ENCODE measurements at places on chromosomes 5 and 9.

- no peak for DNase-seq
Observed at GRCh38 chr9:115341426-115341825, 223.5 kb upstream of the TNC start.

DNA sequence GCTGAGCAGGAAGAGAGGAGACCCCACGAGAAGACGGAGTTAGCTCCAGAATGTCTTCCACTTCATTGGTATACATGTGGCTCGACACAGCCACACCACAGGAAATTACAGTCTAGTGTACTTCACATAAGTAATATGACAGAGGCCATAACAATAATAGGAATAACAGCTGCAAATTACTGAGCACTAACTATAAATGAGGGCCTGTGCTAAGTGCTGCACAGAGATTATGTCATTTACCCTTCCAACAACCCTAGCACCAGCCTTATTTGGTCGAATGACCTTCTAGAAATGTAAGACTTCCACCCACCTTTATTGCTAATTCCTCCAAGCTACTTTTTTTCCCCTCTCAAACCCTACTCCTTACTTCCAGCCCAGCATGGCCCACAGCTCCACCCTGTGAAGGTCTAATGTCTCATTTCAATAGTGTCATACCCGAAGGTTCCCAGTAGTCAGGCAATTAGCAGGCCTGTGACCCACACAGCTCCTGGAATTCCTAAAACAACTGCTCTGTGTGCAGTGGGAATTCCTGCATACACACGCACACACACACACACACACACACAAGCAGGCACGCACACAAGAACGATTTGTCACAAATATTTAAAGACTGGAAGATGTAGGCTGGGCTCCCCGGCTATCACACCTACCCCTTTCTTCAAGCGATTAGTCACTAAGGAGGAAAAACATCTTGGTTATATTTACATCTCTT is 134.5 kb downstream of the FRMD3 start:
- no peak for DNase-seq

DNA sequence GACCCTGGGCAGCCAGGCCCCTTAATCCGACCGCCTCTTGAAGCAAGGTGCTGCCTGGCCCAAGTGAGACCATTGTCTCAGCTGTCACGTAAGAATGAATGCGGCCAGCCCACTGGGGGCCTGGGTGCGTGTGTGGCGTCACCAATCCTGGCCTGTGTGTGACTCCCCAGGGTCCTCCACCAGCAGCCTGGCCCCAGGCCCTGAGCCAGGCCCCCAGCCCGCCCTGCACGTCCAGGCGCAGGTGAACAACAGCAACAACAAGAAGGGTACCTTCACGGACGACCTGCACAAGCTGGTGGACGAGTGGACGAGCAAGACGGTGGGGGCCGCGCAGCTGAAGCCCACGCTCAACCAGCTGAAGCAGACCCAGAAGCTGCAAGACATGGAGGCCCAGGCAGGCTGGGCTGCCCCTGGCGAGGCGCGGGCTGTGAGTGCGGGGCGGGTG is 124.2 kb downstream of the WNK2 start:
- no peak for DNase-seq

DNA sequence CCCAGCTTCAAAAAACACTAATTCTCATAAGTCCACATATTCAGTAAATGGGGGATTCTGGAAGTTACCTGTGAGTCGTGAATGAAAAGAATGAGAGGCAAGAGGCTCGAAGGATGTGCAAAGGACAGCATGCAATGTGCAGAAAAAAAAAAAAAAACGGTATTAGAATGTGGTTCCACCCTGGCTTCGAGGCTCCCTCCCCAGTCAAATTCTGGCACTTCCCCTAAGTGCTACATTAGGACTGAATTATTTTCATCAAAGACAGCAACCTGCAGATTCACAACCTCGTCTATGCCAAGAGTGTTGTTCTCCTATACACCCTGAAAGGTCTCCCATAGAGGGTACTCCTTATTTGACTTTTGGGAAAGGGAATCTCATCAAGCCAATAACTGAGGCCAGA is 16.5 kb downstream of the CAPSL start:
- DNase-seq: no peak

DNA sequence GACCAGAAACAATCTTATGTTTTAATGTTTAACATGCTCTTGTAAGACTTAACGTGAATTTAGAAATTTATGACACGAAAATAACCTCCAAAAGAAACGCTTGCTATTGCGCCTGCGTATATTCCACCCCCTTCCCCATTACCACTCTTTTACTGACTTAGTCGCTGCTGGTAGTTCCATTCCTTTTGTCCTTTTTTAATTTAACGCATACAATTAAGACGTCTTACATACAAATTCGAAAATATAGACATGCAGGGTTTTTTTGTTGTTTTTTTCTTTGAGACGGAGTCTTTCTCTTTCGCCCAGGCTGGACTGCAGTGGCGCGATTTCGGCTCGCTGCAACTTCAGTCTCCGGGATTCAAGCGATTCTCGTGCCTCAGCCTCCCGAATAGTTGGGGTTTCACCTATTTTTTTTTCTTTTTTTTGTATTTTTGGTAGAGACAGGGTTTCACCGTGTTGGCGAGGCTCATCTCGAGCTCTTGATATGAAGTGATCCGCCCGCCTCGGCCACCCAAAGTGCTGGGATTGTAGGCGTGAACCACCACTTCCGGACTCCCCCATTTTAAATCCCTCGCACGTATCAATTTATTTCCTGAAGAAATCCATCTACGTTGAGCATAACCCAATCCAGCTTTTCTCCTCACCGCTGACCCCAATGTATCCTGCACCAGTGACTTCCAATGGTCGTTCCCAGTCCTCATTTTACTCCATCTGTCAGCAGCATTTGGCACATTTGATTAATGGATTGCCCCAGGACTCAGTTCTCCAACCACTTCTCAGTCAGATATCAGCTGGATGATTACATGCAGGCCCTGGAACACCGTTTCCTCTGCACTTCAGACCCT is 684 bp upstream of the MED7 start:
- DNase-seq: peak; percentile 84

- DNase-seq: peak; percentile 42
Observed at GRCh38 chr5:26700759-26701384, 337.5 kb downstream of the CDH9 start.

DNA sequence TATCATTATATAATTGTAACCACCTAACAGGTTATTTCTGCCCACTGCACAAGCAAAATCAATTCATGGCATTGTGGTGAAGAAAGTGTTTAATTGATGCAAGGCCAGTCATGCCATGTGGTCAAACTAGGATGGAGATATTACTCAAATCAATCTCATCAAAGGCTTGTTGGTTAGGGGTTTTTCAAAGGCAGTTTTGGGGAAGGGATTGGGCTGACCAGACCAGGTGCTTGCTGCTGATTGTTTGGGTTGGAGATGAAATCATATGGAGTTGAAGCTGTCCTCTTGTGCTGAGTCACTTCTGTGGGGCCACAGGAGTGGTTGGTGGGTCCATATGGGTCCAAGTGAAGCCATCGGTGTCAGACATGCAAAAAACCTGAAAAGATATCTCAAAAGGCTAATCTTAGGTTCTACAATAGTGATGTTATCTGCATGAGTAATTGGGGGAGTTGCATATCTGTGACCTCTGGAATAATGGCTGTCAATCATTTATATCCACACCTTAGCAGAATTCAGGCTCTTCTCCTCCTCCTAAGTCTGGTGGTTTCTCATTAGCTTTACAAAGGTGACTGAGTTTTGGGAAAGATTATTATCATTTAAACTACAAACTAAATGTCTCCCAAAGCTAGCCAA is 44.9 kb downstream of the HMGCS1 start:
- DNase-seq: no peak

GRCh38 chr5:59287361-59287760 is 606.2 kb downstream of the PDE4D start:
- DNase-seq: no peak

- no peak for DNase-seq
Observed at GRCh38 chr5:139955053-139955605, 88.0 kb downstream of the NRG2 start.

- DNase-seq: no peak
Observed at GRCh38 chr9:104875897-104876296, 52.1 kb downstream of the ABCA1 start.

- DNase-seq: no peak
Observed at GRCh38 chr5:159877016-159877415, 39.3 kb upstream of the ADRA1B start.

GRCh38 chr5:102986074-102986473 is 133.9 kb downstream of the GIN1 start:
- DNase-seq: no peak

DNA sequence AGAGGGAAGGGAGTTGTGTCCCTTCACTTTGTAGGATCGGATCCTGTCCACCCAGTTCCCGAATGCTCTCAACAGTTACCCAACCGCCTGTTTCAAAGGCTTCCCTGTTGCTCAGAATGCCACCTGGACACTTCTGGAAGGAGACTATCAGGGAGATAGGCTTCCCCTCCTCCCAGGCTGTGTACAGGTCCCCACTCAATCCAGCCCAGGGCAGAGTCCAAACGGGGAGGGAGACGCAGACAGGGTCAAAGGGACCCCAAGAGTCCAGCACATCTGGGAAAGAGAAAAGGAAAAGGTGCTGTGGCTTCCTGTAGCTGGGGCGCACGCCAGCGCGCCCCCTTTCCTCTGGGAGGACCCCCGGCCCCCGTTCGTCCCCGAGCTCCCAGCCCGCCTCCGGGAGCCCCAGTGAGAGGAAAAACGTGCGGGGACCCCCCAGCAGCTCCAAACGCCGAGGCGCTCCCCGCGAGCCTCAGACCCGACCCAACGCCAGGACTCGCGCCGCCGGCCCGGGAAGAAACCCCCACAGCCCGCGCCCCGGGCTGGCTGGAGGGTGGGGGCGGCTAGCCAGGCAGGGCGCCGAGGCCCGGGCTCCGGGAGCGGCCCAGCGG is 640 bp downstream of the SURF4 start:
- DNase-seq: peak; percentile 21

- DNase-seq: no peak
Observed at GRCh38 chr9:132157347-132158116, 4.3 kb upstream of the NTNG2 start.

DNA sequence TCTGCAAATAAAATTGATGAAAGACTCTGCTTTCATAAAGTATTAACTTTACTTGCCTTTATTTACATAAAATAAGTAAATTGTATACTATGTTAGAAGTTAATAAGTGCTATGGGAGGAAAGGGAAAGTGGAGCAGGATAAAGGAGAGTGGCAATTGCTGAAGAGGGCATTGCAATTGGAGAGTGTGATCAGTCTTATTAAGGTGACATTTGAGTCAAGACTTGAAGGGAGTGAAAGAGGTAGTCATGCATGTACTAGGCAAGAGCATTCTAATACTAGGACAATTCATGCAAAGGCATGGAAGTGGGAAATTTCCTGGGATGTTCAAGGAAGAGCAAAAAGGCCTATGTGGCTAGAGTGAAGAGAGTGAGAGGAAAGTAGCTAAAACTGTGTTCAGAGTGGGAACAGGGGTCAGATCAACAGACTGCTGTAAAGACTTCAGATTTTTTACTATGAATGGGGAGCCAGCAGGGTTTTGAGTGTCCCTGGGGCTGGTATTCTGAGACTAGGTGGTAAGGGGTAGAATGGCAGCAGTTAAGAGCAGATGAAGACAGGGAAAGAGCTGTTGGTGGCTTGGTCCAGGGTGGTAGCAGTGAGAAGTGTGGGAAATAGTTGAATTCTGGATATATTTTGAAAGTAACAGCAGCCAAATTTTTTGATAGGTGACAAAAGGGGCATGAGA is 182.3 kb upstream of the RIOK2 start:
- no peak for DNase-seq

DNA sequence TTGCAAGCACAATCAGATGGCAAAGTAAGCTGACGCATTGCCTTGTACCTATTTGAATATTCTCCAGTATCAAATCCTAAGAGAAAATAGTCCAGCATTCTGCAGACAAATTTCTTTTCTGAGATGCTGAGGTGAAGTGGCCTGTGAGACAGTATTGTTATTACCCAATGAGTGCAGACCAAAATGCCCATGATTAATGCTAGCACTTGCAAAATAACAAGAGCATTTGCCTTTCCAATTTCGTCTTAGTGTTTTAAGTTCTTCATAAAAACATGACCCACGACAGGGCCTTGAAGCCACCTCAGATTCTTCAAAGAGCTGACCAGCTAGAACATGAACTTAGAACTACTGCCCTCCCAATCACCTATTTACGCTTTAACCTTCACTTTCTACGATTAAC is 2.6 kb upstream of the IQGAP2 start:
- no peak for DNase-seq

DNA sequence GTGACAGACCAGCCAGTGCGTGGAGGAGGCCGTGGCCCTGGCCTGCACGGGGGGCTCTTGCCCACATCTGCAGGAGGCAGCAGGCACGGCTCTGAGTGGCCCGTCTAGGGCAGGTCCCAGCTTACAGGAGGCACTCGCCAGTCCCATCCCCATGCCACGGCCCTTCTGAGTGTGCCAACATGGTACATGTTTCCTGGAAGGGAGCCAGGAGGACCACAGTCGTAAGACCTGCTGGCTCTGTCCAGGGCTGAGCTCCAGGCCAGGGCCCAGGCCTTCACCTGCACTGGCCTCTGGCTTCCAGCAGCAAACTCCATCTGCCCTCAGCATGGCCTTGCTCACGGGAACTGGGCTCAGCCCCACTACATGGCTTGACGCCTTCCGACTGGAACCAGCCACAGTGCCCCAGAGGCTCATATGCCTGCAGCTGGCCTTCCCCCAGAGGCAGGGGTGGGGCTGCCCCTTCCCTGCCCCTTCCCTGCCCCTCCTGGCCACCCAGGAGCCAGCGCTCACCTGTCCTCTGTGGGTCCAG is 3.8 kb downstream of the NKD2 start:
- no peak for DNase-seq

GRCh38 chr5:127665641-127666040 is 16.8 kb downstream of the CTXN3 start:
- no peak for DNase-seq

DNA sequence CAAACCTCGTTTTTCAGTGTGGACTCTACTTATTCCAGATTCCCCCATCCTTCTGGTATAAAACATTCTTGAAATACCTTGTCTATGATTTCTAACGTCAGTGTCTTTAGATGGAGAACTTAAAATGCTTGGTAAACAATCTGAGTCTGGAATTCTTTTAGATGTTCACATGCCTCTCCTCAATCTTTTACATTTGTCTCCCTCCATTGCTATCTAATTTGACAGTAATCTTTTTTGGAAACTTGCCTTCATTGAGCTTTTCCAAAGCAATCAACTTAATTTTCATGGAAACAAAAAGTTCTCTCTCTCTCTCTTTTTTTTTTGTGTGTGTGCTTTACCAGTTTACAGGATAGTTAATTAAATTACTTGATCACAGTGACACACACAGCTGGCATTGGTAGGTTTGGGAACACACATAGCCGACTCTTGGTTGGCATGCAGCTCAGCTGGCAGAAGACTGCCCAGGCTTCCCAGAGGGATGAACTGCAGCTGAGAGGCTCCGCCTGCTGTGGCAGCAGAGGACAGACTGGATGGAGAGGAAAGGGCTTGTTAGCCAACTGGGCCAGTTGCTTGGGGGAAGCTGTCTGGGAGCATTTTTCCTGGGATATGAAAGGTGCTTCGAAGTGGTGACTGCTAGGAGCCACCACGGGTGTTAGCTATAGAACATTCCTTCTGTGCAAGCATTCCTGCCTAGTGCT is 271.3 kb downstream of the ZSWIM6 start:
- DNase-seq: no peak

DNA sequence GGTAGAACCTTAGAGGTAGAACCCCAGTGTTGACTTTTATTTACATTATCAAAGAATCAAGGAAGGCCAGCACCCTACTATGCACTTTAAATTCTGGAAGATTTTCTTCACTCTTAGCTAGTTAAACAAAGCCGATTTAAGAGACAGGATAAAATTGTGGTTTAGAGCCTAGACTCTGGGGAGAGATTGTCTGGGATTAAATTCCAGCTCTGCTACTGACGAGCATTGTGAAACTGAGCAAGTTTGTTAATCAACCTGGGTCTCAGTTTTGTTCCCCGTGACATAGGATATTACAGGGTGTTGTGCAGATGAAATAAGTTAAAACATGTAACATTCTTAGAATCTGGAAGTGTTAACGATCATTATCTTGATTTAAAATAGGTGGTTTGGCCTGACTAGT is 83.5 kb downstream of the FEM1C start:
- no peak for DNase-seq
